ENCODE measurements at places on chromosomes 1 and 21.

DNA sequence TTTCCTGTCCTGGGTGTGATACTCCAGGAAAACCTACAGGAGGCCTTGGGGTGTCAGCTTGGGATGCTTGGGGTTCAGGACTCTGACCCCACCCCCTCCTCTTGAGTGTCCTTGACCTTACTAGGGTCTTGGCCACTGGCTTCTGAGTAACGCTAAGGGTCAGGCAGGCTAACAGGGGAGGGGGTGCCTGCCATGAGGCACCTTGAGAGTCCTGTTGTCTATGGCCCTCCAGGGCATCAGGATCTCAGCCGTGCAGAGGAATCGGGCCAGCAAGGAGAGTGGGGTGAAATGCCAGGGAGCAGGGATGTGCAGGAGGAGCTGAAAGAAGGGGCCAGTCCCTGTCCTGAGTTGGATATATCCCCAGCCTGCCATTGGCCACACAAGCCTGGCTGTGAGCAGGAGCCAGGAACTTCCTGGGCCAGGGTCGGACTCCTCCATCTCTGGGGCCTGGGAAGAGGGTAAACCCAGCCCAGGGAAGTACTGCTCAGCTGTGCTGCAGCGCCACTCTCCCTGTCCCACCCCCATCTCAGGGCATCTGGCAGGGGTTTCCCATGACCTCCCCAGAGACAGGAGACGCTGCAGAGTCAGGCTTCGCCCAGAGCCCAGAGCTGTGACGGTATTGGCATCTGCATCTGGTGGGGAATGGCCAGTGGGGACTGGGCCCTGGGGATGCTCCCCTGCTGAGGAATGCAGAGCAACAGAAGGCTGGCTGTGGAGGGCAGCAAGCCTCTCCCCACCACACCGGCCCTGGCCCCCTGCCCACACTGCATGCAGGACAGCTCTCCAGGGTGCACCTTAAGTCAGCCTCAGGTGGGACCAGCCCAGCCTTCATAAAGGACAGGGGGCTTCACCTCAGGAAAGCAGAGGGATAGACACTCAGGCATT is 6.3 kb downstream of the KIF21B start:
- peak; percentile 22 for DNase-seq

DNA sequence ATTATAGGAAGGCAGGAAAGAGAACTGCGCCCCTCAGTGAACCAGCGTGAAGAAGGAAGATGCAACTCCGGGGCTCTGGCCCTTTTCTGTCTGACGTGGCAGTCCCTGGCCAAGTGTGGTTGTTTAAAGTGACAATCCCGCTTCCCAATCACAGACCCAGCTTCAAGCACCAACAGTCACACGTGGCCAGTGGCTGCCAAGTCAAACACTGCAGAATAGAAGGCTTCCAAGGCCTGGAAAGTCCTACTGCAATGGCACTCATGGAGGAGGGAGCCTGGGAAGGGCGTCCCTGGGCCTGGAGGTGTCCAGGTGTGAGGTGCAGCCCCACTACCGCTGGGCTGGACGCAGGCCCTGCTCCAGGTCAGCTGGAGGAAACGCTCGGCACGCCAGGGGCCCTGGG is 143.8 kb downstream of the CASZ1 start:
- DNase-seq = no peak

- DNase-seq = no peak
Measured at GRCh38 chr1:190376044-190376443, 101.6 kb downstream of the BRINP3 start.

GRCh38 chr1:211829343-211830054 is 1.1 kb downstream of the LPGAT1 start:
- no peak for DNase-seq

GRCh38 chr21:34888569-34889319 is 160.4 kb downstream of the RUNX1 start:
- DNase-seq = no peak

GRCh38 chr1:108881369-108881768 is 4.6 kb downstream of the GPSM2 start:
- DNase-seq = no peak

DNA sequence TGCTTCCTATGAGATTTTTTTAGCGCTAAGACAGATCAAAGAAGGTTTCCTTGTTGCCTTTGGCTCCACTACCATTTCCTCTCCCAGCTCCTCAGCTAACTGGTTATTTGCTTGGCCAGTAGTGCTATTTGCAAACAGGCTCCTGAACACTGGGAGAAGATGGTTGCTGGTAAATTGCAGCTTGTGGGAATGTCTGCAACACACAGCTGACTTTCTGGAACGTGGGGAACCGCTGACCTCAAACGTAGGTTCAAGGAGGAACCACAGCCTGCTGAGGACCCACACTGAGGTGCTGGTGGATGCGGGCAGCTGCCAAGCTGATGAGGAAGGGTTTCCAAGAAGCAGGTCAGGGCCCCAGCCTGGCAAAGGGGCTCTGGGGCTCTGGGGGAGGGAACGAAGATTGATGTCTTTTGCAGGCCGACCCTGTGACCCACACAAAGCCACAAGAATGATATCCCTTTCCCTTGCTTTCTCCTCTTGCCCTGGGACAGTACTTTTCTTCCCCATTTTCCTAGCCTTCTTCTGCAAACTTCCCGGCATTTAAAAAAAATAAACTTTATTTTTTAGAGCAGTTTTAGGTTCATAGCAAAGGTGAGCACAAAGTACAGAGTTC is 24.8 kb downstream of the GNG4 start:
- DNase-seq = peak; percentile 92

Measured in brain pericyte (primary cell).